CD4-positive, alpha-beta T cell treated with Interleukin-21 for 1 hour (primary cell): ENCODE measurements at places on chromosomes 11 and 22.

- no peak for DNase-seq
These were observed 18.6 kb downstream of the LRRC10B start for GRCh38 chr11:61526956-61527731.

GRCh38 chr11:18671246-18671645 lies 27.3 kb upstream of the TMEM86A start:
- DNase-seq = no peak

DNA sequence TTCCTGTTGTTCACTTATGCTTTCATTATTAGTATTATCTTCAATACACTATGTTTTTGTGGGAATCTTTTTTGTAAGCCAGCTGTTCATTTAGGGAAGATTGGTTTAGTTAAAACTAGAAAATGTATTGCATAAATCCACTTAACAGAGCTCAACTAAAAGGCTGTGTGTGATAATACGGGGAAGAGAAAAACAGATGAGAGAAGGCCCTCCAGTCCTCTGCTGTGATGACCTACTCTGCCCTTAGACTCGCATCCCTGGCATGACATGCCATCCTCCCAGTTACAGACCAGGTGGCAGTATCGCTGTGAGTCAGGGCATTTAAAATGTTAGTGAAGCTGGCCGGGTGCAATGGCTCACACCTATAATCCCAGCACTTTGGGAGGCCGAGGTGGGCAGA lies 173.4 kb upstream of the TTC12 start:
- DNase-seq = no peak

DNA sequence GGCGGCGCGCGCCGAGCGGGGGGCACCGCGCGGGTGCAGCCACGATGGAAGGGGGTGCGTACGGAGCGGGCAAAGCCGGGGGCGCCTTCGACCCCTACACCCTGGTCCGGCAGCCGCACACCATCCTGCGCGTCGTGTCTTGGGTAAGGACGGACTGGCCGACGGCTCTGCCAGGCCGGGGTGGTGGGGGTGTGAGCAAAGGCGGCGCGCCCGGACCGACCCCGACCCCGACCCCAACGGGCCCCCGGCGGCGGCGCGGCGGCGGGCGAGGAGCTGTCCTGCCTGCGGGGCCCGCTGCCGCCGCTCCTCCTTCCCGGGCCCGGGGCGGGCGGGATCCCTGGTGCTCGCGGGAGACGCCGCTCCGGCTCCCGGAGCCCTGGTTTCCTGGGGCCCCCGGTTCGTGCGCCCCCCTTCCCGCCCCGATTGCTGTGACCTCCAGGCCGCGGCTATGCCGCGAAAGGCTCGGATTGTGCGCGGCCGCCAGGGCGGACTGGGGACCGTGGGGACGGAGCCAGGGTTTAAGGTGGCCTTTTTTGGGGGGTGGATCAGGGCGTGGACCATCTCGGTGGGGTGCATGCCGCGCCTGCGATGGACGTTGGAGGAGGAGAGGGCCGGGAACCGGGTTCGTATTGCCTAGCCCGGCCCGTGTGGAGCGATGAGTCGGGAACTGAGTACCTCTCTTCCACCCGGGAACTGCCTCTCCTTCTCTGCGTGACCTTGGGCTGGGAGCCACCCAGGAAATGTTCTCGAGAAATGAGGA lies at the start of gene SYNGR1:
Gene SYNGR1 (plus strand): TSS at position 25 of the 760 bp plus-strand sequence. CDS start 20 bp downstream, at position 45.
- DNase-seq = no peak

DNA sequence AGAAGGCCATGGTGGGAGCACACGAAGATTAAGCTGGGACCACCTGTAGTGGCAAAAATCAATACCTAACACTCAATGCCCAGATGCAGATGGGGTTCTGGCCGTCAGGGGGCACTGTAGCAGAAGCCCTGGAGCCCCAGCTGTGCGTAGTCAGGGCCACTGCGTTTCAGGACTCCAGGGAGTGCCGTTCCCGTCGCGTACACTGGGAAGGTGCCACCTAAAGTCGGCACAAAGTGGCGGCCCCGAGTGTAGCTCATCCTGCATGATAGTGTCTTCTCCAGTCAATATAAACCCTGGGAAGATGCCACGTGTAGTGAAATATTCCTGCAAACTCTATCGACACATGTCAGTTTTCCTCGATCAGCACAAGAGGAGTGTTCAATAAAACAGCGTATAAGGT lies 123.8 kb upstream of the NTM start:
- no peak for DNase-seq

DNA sequence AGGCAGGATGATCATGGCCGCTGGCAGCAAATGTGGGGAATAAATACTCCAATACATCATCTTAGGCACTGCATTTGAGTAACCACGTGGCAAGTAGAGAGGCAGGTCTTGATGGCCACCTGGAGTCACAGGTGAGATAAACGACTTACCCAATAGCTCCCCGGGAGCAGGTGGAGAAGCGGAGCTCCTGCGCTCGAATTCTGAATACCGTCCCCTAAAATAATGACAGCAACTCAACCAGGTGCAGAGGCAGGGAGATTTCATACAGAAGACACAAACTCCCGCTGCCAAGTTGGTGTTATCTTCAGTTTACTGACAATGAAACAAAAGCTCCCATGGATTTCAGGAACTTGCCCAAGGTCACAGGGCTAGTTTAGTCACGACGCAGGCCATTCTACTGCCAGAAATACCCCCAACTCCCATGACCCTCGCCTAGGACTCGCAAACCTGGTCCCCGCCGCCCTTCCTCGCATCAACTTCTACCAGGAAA lies 437 bp downstream of the SLC43A3 start:
- peak; percentile 19 for DNase-seq

- no peak for DNase-seq
These were observed 471.2 kb upstream of the CNTN5 start for GRCh38 chr11:98549571-98549970.

DNA sequence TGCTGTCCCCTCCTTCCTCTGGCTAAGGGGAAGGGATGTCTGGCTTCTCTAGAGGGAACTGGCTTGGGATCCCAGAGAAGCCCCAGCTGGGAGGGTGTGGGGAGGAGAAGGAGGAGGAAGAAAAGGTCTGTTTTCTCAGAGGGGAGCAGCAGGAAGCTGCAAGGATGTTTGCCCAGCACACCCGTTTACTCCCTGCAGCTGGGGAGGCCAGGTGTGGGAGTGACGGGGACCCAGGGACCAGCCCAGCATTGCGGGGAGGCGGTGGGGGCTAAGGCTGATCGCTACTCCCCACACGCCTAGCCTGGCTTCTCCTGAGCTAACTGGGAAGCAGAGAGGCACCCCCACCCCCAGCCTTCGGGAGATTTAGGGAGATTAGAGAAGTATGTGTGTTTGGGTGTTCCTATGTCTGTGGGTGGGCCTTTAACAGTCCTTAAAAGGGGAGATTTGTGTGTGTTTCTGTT lies 3.9 kb downstream of the CREB3L1 start:
- no peak for DNase-seq

- DNase-seq = no peak
These were observed 54.9 kb downstream of the TNRC6B start for GRCh38 chr22:40232624-40233023.

- DNase-seq = no peak
These were observed 39.3 kb upstream of the SOX6 start for GRCh38 chr11:16395601-16396000.

GRCh38 chr11:81888391-81888790 lies 845.3 kb downstream of the FAM181B start:
- DNase-seq = no peak

- DNase-seq = no peak
These were observed 140.2 kb downstream of the SPATA19 start for GRCh38 chr11:133705074-133705648.

DNA sequence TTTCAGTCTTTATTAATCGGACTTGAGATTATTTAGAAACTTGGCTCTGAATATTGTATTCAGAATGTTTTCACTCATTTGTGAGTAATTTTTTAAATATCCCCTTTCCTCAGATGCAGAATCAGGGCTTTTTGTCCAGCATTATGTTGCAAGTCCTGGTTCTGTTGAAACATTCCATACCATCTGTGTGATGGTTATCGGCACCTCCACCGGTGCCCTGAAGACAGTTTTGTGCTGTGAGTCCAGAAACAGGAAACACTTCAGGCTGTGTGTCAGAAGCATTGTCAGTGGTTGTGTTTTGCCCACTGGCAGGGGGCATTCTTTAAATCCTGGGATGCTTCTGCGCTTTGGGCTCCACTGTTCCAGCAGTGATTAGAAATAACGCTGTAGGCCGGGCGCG lies 20.4 kb downstream of the CDPF1 start:
- DNase-seq = no peak

DNA sequence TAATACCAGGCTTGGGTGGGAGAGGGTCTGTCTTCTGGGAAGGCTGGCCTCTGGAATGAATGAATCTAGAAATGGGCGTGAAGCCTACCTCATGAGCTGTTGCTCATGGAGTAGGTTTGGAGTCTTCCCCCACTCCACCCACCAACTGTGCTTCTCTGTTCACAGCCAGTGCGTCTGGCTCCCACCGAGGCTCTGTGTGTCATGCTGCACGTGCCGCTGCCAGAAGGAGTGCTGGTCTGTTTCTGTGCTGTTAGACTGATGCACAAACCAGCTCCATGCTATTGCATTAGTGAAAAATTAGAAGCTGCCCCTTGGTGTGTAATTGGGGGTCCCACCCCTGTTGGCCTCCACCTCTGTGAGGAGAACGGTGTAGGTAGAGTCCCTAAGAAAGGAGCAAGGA lies 132.3 kb upstream of the PARVA start:
- DNase-seq = no peak

DNA sequence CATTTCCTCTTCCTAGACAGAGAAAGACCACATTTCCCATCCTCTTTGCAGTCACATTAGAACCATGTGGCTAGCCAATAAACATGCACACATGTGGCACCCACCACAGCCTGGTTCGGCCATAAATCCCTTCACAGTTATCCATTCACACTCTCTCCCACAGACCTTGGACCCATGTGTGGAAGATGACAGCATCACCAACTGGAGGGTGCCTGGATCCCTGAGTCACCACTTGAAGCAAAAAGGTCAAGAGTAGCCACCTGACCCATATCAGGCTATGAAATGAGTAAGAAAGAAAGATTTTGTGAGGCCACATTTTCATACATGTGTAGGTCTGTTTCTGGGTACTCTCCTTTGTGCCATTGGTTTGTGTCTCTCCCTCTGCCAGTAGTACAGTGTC lies 9.0 kb upstream of the TMEM121B start:
- DNase-seq = no peak

DNA sequence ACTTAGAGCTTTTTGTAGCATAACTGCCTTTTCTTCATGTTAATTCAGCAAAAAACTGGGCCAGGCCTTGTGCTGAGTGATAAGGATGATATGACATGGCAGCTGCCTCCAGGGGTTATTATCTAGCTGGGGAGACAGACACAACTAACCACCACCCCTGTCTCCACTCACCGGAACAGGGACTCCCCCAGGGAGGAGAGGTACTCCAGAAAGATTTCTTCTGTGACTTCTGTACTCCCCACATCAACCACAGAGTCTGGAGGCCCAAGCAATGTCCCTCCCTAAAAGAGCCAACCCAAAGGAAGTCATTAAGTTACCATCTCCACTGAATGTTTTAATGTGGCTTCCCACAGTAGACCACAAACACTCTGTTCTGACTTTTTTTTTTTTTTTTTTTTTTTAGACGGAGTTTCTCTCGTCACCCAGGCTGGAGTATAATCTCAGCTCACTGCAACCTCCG lies 14.3 kb upstream of the PMM1 start:
- DNase-seq = peak; percentile 84

GRCh38 chr22:50025993-50026392 lies 13.4 kb upstream of the IL17REL start:
- DNase-seq = no peak

- DNase-seq = no peak
These were observed 559.4 kb upstream of the KIRREL3 start for GRCh38 chr11:127559978-127560377.

DNA sequence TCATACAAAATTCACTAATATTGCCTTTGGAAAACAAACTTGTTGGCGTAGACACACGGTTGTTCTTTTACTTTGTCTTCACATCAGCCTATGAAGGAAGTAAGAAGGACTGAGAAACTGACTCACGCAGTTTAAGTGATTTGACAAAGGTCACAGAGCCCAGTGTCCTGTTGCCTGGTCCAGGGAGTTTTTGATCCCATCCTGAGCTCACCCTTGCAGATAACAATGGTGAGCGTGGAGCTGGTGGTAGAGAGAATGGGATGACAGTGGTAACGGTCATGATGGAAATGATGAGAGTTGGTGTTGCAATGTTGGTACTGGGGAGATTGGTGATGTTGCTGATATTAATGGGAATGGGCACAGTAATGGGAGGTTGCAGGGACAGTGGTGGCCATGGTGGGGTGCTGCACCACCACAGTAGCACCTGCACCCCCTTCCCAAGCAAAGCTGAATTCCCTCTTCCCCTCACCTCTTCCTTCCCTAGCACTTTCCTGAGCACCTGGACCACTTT lies 22.0 kb downstream of the CREB3L1 start:
- DNase-seq = no peak

GRCh38 chr22:20186183-20186870 lies 35.5 kb upstream of the CCDC188 start:
- no peak for DNase-seq

- peak; percentile 77 for DNase-seq
These were observed 32.4 kb downstream of the MCAM start for GRCh38 chr11:119284344-119285157.

DNA sequence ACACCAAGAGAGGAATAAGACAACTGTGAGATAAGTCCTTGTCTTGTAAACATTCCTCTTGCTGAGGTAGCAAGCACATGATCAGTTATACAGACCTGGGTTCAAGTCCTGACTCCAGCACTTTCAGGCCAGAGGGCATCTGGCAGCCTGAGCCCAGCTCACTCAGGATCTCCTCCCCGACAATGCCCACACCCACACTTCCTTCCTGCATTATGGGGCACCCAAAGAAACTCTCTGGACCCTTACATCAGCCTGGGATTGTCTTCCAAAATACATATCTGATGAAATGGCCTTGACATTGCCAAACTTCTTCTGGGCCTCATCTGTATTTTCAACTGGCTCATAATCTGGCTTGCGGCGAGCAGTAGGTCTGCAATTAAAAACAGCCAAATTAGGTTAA lies 48.6 kb downstream of the ARFGAP3 start:
- DNase-seq = no peak

DNA sequence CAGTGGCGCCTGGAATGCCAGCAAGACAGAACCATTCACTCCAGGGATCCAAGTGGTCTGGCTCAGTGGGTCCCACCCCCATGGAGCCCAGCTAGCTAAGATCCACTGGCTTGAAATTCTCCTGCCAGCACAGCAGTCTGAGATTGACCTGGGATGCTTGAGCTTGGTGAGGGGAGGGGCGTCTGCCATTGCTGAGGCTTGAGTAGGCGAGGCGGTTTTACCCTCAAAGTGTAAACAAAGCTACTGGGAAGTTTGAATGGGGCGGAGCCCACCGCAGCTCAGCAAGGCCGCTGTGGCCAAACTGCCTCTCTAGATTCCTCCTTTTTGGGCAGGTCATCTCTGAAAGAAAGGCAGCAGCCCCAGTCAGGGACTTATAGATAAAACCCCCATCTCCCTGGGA lies 125.7 kb upstream of the DDI1 start:
- DNase-seq = no peak
